ENCODE measurements at places on chromosomes 3 and 15.

GRCh38 chr15:83837945-83838571 is 184.1 kb downstream of the ADAMTSL3 start:
- DNase-seq: no peak

- peak; percentile 56 for DNase-seq
Observed at GRCh38 chr3:46707601-46708011, 6.4 kb downstream of the TMIE start.

GRCh38 chr15:38038659-38039442 is 104.4 kb downstream of the TMCO5A start:
- DNase-seq: no peak

- DNase-seq: no peak
Observed at GRCh38 chr3:150334974-150335373, 73.1 kb upstream of the TSC22D2 start.

- DNase-seq: no peak
Observed at GRCh38 chr3:157388976-157389375, 47.7 kb upstream of the PTX3 start.

GRCh38 chr3:193207290-193208273 is 33.4 kb upstream of the PLAAT1 start:
- no peak for DNase-seq

DNA sequence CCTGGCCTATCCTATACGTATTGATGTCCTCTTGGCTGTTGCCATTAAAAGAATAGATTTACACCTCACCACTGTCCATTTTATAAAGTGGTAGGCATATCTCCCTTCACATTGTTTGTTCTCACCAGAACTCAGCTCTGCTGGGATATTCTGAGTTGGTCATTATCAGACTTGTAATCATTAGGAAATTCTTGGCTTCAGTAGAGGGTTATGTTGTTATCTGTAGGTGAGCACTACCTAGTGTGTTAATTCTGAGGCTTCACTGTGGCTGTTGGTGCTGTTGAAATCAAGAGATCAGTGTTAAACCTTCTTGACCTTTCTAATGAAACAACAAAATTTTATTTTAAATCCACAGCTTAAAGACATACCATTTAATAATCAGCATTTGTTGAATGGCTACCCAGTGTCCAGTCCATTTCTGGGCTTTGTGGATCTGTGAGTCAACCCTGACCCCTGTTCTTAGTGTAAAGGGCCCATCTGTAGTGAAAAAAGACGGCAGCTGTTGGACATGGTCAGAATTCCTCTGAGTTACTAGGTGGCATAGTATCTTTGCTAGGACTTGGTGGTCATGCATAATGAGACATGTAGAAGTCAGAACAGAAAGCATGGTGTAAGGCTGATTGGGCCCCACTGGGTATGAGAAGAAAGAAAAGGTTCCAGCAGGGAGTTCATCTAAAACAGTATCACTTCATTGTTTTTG is 32.9 kb upstream of the P4HTM start:
- no peak for DNase-seq

Measured in sigmoid colon (tissue), 7 donors.